COR-L47 (cell line): ENCODE measurements at places on chromosomes 2 and 18.

- DNase-seq, result no peak
These were observed 12.0 kb upstream of the GALM start for GRCh38 chr2:38653715-38654527.

DNA sequence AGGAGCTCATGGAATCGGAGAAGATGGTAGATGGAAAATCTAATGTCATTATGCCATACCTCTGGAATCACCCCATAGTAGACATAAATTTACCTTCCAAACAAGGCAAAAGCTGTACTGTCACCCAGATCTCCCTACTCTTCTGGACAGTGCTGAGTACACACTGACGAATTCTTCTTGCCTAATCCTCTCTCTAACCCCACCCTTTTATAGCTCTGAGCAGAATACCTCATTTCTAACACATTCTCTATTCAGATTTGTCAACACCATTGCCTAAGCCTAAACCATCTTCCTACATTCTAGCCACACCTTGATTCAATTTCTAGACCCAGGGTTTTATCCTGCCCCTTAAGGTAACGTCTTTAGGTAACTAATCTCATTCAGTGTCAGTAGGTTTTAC, 321.0 kb upstream of the NRP2 start:
- DNase-seq, result no peak

- DNase-seq, result no peak
These were observed 5.2 kb downstream of the TMEM18 start for GRCh38 chr2:671787-672605.

DNA sequence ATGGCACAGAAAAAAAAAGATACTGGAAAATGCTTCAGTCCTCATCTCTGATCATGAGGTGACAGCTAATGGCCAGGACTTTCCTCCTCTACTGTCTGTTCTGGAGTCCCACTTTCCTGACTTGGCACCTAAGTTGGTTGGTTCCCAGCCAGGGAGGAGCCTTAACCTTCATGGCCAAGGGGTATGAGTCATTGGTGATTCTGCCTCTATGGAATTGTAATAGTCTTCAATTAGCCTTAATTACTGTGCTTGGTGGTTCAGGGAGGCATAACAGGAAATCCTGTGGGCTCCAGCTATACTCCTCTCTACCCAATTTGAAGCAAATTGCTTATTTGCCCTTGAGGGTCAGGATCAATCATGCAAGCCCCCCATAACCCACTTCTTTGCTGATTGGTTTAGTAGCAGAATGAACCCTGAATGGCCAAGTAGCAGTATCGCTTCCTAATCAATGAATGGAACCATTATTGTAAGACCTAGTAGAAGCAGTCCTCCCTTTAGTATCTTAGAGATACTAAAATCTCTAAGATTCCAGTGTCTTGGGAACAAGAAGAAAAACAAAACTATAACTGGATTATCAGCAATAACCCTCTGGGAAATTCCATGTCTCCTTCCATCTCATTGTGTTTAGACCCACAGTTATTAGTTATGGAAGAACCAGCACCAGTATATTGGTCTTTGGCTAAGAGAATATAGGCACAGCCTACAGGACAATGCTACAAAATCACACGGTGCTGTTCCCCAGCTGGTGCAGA, 109.0 kb downstream of the COL6A3 start:
- no peak for DNase-seq

GRCh38 chr18:5475267-5475666, 68.5 kb downstream of the EPB41L3 start:
- DNase-seq, result no peak

DNA sequence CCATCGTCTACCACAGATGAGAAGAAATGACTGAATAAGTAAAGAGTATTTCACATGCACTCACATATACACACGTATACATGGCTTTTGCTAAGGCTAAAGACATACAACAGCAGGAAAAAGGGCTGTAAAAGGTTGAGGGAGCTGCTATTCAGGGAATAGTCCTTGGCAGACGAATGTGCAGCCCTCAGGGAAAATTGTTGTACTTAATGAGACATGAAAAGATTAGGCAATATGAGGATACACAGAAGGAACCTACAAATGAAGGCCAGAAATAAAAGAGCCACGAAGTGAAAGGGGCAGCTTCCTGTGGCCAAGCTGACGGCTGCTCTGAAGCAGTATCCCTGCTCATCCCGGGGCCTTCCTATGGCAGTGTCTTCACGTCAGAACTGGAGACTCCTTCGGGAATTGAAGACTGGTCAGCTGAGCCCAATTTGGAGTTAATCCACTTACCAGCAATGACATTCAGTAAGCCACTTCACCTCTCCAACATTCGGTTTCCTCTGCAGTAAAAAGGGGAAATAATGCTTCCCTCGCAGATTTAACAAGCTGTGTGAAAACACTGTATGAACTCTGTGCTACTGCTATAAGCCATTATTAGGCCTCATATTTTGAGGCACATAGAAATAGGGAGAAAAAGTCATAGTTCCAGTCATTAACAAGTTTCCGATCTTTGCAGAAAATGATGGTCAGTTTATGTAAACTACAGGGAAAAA, 221.8 kb downstream of the STK39 start:
- no peak for DNase-seq

DNA sequence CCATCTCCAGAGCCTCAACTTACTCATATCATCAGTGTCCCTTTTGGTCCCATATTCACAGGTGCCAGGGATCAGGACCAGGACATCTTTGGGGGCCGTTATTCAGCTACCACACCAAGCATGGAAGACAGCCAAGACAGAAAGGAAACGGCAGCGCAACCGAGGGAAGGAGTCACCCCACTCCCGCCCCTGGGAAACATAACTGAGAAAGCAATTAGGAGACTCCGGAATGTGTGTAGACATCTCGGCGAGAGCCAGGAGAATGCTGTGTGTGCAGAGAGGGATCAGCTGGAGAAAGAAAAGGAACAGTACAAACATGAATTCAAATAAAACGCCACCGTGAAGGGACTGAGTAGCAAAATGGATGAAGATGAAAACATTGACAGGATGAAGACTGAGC, 13.4 kb upstream of the BOK start:
- no peak for DNase-seq

DNA sequence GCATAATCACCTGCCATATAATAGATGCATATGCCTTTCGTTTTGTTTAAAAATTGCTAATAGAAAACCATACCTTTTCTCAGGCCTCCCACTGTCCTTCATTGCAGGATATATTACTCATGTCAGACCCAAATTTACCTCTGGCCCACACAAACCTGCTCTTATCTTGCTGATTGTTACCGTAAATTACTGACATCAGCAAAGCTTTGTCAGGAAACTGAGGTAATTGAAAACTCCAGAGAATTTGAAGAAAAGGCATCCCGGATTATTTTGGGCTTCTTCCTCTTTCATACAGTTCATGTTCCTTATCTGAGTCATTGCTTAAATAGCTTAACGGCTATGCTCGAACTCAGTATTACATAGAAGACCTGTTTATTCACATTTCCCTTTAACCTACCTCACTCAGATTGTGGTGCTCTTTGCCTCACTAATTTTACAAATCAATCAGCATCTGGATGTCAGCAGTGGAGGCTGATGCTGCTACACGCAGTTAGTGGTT, 145.7 kb downstream of the ZEB2 start:
- no peak for DNase-seq

DNA sequence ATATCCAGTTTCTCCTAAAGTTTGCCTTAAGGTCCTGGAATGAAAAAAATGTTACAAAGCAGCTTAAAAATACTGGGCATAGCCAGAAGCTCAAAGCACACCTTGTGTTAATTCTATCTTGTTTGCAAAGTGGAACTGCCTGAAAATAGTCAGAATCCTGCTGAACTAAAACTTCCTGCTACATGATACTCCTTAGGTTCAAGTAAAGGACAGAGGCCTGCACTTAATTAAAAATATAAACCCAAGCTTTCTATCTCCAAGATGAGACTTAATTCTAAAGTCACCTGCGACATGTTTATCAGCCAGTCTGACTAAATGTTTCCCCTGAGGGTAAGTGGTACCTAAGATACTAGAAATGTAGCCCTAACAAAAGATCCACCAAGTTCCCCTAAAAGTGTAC, 103.4 kb downstream of the CHST9 start:
- DNase-seq, result no peak

DNA sequence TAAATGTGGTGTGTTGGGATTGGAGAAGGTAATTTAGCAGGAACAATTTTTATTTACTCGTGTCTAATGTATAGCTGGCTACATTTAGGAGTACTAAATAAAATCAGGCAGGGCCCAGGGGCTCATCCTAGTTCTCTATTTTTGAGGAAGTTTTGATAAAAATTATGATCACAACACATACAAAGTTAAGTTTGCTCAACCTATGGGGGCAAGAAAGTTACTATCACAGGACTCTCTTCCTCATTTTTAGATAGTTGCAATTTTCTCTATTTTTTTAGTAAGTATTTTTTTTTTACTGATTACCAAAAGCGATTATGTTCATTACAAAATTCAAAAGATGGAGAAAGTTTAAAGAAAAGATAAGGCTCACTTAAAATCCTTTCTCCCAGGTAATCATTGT, 60.0 kb upstream of the RPE start:
- no peak for DNase-seq
